ENCODE measurements at places on chromosomes 12 and 14.

DNA sequence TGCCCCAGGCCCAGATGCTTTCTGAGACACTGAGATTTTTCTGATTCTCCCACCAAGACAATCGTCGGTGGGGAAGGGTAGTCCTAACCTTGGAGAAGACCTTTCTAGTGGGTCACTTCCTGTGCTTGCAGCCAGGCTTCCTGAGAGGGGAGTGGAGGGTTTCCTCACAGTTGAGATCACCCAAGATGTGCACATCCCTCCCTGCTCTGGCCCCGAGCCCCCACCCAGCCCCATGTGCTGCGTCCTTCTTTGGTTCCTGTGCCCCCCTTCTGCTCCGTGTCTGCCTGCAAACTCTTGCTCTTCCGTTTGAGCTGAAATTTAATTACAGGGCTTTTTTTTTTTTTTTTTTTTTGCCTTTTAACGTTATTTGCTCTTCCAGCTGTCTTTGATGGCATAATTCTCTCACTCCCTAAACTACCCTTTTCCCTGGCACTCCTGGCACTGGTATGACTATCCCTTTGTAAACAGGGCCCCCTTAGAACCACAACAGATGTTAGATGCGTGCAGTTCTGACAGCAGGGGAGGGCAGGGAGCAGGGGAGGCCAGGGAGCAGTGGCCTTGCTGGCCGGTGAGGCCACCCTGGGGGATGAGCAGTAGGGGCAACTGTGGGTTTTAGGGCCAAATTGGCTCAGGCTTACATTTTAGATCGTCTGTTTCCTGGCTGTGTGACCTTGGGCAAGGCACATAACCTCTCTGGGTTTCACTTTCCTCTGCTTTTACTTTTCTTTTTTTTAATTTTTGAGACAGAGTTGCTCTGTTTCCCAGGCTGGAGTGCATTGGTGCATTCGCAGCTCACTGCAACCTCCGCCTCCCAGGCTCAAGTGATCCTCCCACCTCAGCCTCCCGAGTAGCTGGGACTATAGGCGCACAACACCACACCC is 144.5 kb downstream of the PHETA1 start:
- DNase-seq, result no peak

DNA sequence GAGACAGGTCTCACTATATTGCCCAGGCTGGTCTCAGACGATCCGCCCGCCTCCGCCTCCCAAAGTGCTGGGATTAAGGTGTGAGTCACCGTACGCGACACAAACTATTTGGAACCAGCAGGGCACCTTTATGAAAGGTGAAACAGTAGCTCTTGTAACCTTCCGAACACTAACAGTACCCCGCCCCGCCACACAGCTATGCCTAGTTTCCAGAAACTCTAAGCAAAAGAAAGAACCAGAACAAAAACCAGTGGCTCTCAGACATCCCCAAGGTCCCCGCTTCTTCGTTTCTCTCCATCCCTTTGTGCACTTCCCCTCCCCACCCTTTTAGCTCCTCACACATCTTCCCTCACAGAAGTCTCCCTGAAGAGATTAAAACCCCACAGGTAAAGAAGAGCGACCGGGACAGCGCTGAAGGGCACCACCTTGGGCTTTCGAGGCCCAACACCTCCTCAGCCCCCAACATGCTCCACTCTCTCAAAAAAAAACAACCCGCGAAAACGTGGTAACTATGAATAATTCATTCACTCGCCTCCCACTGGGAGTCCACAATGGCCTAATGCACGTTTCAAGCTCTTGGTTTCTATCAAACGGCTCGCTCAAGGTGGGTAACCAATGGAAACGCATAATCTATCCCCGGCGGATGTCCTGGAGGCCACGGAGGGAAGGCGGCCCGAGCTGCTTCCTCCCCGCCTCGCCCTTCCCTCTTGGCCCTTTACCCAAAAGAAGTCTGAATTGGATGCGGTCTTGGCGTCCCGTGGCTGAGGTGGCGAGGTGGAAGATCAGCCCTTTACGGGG is 877 bp downstream of the BAG5 start:
- no peak for DNase-seq

GRCh38 chr12:87185367-87185766 is 843.8 kb downstream of the C12orf50 start:
- no peak for DNase-seq

GRCh38 chr14:29926228-29926627 is 1.4 kb downstream of the PRKD1 start:
- no peak for DNase-seq

DNA sequence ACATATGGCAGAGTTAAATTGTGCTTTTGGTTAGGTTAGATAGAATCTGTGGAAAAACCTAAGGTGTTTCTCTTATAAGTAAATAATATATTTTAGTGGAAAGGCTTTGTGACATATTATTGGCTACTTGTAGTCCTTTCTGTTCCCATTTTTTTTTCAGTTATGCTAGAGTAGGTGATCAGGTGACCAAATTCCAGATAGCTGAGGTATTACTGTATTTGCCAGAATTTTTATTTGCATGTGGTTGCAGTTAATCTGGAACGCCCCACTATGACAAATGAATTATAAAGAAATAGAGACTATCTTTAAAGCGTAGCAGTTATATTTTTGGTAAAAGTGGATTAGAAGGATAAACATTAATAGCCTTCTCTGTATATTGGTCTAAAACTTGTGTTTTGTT is 52.0 kb downstream of the ARHGAP5 start:
- DNase-seq, result no peak

DNA sequence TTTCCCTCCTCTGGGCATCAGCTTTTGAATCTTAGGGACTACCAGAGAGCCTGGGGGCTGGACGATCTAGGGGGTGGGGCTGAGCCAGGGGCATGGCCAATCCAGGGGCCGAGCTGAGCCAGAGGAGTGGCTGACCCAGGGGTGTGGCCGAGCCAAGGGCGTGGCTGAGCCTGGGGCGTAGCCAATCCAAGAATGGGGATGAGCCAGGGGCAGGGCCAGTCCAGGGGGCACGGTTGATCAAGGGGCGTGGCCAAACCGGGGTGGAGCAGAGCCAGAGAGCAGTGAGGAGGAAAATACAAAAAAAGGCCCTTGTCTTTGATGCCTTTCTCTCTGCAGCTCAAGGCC is 219.3 kb upstream of the NOS1 start:
- no peak for DNase-seq

GRCh38 chr12:42759622-42760273 is 170.2 kb upstream of the PRICKLE1 start:
- DNase-seq, result no peak

DNA sequence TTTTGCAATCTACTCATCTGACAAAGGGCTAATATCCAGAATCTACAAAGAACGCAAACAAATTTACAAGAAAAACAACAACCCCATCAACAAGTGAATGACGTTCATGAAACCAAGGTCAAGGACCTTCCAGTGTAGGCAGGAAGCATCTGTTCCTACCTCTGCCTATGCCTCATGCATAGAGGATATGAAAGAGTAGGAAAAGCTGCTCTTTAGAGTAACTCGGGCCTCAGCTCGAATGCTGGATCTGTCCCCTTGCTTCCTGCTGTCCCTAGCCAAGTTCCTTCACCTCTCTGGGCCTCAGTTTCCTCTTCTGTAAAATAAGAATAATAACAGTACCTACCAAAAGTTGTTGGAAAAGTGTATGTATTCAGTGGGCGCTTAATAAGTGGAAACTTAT is 65.0 kb downstream of the FOXN4 start:
- no peak for DNase-seq

DNA sequence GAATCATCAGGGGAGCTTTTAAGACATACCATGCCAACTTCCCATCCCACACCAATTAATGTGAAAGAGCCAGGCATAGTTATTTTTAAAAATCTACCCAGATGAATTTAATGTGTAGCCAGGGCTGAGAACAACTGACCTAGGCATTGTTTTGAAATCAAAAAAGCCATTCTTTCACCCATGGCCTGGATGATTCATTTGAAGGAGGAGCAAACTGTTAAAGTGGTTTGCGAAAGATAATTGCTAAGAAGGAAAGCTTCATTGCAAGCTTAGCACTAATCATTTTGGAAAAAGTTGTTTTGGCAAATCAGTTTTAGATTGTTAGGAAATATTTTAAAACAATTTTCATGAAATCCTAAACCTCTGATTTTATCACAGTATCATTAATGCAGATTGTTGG is 2.1 kb upstream of the GTSF1 start:
- DNase-seq, result no peak

DNA sequence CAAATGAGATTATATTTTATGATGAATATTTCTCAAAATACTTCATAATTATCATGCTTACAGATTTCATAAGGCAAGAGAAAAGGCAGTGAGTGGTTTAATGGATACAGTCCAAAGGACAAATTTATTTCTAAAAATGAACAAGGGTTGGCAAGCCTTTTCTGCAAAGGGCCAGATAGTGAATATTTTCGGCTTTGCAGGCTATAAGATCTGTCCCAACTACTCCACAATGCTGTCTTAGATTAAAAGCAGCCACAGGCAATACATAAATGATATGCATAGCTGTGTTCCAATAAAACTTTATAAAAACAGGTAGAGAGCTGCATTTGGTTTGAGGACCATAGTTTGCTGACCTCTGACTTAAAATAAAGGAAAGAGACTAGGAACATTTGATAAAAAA is 42.9 kb upstream of the STK38L start:
- DNase-seq, result no peak

GRCh38 chr12:107992870-107993451 is 136.1 kb upstream of the WSCD2 start:
- no peak for DNase-seq

Measured in NCI-H1417 treated with DMSO at 0.1 percent for 48 hours (cell line).